ENCODE measurements at places on chromosomes 16 and 17. TPM values are rescaled to one million over a fixed set of nuclear protein-coding genes. Genes with fewer than 3 reads are reported as not detected.

Gene CRYM
- 0.13 TPM for total RNA-seq

DNA sequence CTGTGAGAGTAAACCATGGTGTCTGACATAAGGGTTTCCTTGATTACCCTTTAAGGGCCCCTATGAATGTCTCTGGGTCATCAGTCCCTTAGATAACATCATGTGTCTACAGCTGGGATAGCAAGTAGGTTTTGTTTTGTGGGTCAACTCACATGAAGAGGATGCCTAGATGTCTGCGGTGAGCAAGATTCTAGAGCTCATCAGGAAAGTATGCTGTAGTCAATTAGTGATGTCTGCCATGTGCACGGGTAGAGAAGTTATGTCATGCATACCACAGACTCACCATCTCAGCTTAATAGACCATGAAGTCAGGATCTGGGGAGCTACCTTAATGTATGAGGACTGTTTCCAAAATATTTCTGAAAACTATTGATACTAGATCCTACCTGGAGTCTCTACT lies 57.5 kb downstream of the CDH13 start:
- no peak for DNase-seq
- H3K27me3 ChIP-seq: no peaks in the 10 kb centered on the region
- no peak overlapping the region for H3K27ac ChIP-seq
- H3K36me3 ChIP-seq: no peaks in the 10 kb centered on the region
- H3K4me1 ChIP-seq: no peaks in the 10 kb centered on the region

Gene ZNF319
- 2.2 TPM for total RNA-seq

- H3K4me3 ChIP-seq: no peak overlapping the region
- H3K36me3 ChIP-seq: peaks cover 10% of the 10 kb centered on the region
- DNase-seq: peak; percentile 99
- H3K4me1 ChIP-seq: peaks cover 59% of the 10 kb centered on the region
- no peaks in the 10 kb centered on the region for H3K27me3 ChIP-seq
These were observed 117.4 kb downstream of the HIC1 start for GRCh38 chr17:2172077-2172851.

Gene KRTAP4-3
- not detected for total RNA-seq

DNA sequence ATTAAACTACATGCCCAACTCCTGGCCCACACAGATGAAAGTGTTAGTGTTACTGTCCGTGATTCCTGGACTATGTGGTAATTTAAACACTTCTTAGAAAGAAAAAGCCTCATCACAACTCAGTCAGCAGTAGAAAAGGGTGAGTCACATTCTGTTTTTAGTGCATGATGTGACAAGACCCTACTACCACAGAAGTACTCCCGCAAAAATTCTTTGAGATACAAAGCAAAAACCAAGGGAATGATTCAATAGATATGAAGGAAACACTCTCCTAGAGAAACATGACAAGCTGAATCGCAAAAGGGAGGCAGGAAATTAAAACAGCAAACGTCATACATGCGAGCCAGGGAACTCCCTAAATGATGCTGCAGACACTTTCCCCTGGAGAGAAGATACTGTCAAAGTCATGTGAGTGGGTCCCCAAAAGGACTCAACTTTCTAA lies 14.4 kb downstream of the SNN start:
- peaks cover 53% of the 10 kb centered on the region for H3K4me1 ChIP-seq
- peak overlapping the region; percentile 66 for H3K27ac ChIP-seq
- H3K27me3 ChIP-seq: no peaks in the 10 kb centered on the region
- H3K36me3 ChIP-seq: peaks cover 62% of the 10 kb centered on the region

Gene MED13
- total RNA-seq: 40.6 TPM

GRCh38 chr17:70929226-70929625 lies 759.9 kb downstream of the KCNJ2 start:
- DNase-seq: no peak
- H3K4me1 ChIP-seq: no peaks in the 10 kb centered on the region
- no peak overlapping the region for H3K27ac ChIP-seq
- no peaks in the 10 kb centered on the region for H3K27me3 ChIP-seq

DNA sequence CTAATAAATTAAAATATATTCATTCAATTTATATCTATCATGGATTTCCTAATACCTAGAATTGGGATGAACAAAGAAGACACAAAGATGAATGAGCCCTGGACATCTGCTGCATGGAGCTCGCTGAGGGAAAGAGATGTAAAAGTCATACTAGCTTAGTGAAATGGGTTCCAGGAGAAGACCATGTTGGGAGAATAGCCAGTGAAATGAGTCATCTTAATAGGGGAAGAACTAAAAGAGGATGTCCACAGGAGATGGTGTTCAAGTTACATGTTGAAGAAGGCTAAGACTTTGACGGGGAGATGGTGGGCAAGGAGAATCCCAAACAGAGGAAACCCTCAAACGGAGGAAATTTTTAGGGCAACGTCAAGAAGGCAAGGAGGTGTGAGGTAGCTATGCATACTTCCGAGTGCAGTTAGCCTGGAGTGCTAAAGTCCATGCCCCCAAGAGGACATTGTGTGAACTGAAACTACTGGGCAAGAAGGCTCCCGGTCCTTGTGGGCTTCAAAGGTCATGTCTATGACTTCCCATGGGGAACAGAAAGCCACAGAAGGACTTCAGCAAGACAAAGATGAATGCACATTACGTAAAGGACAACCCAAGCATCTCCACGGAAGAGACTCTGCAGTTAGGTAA lies 220.5 kb upstream of the CDH11 start:
- H3K4me1 ChIP-seq: no peaks in the 10 kb centered on the region
- no peaks in the 10 kb centered on the region for H3K27me3 ChIP-seq
- H3K27ac ChIP-seq: no peak overlapping the region
- no peaks in the 10 kb centered on the region for H3K36me3 ChIP-seq

GRCh38 chr17:36949461-36949927 lies 740 bp downstream of the AATF start:
- H3K36me3 ChIP-seq: peaks cover 26% of the 10 kb centered on the region
- peaks cover 35% of the 10 kb centered on the region for H3K27me3 ChIP-seq
- peak overlapping the region; percentile 96 for H3K27ac ChIP-seq
- peaks cover 16% of the 10 kb centered on the region for H3K4me1 ChIP-seq
- peak overlapping the region; percentile 83 for H3K4me3 ChIP-seq

GRCh38 chr16:10932959-10933710 lies 9.1 kb downstream of the DEXI start:
- H3K27ac ChIP-seq: no peak overlapping the region
- no peaks in the 10 kb centered on the region for H3K27me3 ChIP-seq
- peaks cover 60% of the 10 kb centered on the region for H3K36me3 ChIP-seq
- peaks cover 28% of the 10 kb centered on the region for H3K4me1 ChIP-seq
- no peak for DNase-seq
- no peak overlapping the region for H3K4me3 ChIP-seq

- peaks cover 28% of the 10 kb centered on the region for H3K27me3 ChIP-seq
- H3K4me1 ChIP-seq: peaks cover 11% of the 10 kb centered on the region
- no peaks in the 10 kb centered on the region for H3K36me3 ChIP-seq
- DNase-seq: no peak
These were observed 19.7 kb upstream of the SPPL2C start for GRCh38 chr17:45824901-45825492.

GRCh38 chr16:63005356-63005755 lies 969.1 kb upstream of the CDH8 start:
- H3K4me1 ChIP-seq: no peaks in the 10 kb centered on the region
- DNase-seq: no peak
- H3K4me3 ChIP-seq: no peak overlapping the region
- H3K27me3 ChIP-seq: no peaks in the 10 kb centered on the region
- no peaks in the 10 kb centered on the region for H3K36me3 ChIP-seq
- no peak overlapping the region for H3K27ac ChIP-seq

Gene HES7
- total RNA-seq: 0.27 TPM

- no peaks in the 10 kb centered on the region for H3K4me1 ChIP-seq
- H3K36me3 ChIP-seq: no peaks in the 10 kb centered on the region
- H3K27ac ChIP-seq: no peak overlapping the region
- no peak overlapping the region for H3K4me3 ChIP-seq
- no peak for DNase-seq
These were observed 69.0 kb downstream of the KIF2B start for GRCh38 chr17:53891726-53892125.

DNA sequence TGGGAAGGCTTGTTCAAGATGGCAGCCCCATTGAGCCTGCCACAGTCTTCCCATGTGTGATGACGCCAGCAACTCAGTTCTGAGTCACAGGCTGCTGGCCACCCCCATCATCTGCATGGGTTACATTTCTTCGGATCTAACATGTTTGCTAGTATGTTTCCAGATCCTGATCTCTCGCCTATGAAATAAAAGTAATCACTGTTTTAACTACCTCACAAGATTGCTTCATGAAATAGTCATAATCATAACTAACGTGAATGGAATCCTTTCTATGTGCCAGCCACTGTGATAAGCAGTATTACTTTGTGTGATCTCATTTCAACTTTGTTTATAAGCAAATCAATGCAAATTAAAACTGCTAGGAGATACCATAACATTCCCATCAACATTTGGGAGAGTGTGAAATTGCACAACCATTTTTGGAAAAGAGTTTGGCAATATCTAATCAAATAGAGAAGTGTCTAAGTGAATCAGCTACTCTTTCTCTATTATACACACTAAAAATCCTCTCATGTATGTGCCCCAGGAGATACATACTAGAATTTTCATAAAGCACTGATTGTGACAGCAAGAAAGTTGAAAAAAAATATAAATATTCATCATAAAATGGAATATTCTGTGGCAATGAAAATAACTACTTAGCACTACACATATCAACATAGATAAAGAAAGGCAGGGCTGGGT lies 300.2 kb upstream of the IRX5 start:
- DNase-seq: no peak
- H3K27ac ChIP-seq: no peak overlapping the region
- H3K27me3 ChIP-seq: no peaks in the 10 kb centered on the region
- H3K4me1 ChIP-seq: no peaks in the 10 kb centered on the region
- H3K4me3 ChIP-seq: no peak overlapping the region

- DNase-seq: peak; percentile 83
- no peaks in the 10 kb centered on the region for H3K4me1 ChIP-seq
- no peak overlapping the region for H3K27ac ChIP-seq
- no peaks in the 10 kb centered on the region for H3K27me3 ChIP-seq
- no peak overlapping the region for H3K4me3 ChIP-seq
- no peaks in the 10 kb centered on the region for H3K36me3 ChIP-seq
These were observed 111.4 kb downstream of the UTP18 start for GRCh38 chr17:51371732-51372151.

DNA sequence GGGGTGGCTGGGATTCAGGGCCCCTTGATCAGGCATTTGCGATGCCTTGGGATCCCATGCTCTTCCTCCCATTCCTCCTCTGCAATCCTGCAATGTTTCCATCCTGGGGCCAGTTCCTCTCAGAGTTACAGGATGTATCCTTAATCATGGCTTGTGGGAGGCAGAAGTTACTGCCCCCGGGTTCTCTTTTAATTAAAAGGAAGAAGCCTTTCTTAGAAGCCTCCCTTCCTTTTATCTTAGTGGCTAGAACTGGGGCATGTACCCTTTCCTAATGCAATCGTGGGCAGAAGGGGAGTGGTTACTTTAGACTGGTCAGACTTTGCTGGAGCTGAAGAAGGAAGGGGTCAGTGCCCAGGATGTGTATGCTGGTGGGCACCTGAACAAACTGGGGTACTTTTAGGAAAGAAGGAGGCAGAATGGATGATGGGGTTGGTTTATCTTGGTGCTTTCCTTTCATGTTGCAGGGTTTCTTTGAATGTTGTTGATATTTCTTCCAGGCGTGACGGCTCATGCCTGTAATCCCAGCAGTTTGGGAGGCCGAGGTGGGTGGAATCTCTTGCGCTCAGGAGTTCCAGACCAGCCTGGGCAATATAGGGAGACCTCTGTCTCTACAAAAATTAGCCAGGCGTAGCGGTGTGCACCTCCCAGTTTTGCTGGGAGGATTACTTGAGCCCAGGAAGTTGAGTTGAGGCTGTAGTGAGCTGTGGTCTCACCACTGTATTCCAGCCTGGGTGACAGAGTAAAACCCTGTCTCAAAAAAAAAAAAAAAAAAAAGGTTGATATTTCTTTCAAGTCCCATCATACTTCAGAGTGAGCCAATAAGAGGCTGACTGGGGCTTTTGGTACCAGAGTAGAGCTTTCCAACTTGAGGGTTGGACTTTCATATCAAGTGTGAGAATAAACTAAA lies 13.2 kb upstream of the SPN start:
- no peak for DNase-seq
- no peak overlapping the region for H3K27ac ChIP-seq
- H3K4me1 ChIP-seq: no peaks in the 10 kb centered on the region
- H3K36me3 ChIP-seq: no peaks in the 10 kb centered on the region

DNA sequence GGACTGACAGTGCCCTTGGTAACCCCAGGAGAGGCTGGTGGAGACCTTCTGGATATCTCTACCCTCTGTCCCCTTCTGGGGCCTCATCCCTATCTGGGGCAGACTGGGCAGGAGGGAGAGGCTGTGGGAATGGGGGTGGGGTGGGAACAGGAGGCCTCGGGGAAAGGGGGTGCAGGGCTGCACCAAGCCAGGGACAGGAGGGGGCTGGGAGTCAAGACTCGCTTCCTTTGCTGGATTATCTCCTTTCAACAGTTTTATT lies 24.8 kb downstream of the G6PC3 start:
- H3K36me3 ChIP-seq: peaks cover 31% of the 10 kb centered on the region
- peaks cover 61% of the 10 kb centered on the region for H3K4me1 ChIP-seq
- peak overlapping the region; percentile 99 for H3K27ac ChIP-seq
- H3K27me3 ChIP-seq: no peaks in the 10 kb centered on the region

DNA sequence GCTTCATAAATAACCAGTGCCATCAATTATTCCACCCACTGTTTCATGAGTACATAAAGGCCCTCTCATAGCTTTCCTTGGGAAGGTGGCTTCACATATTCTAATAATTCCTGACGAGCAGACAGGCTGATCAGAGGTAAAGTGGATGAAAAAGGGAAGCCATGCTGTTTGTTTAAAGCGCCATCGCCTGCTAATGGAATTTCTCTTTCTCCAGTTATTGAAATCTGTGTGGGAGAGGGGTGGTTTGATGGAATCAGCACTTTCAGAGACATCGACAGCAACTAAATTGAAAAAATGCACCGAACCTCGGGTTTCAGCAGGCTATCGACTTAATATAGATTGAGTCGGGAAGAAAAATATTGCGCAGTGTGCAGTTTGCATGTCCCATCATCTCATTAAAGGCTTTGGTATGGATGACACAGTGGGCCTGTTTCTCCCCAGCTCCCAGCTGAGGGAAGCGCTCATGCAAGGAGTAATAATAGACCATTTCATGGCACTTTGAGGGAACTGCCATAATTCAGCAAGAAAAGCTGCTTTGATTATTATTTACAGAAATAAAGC lies 472.1 kb downstream of the RBFOX1 start:
- no peak overlapping the region for H3K4me3 ChIP-seq
- no peaks in the 10 kb centered on the region for H3K4me1 ChIP-seq
- H3K36me3 ChIP-seq: no peaks in the 10 kb centered on the region
- H3K27me3 ChIP-seq: no peaks in the 10 kb centered on the region

DNA sequence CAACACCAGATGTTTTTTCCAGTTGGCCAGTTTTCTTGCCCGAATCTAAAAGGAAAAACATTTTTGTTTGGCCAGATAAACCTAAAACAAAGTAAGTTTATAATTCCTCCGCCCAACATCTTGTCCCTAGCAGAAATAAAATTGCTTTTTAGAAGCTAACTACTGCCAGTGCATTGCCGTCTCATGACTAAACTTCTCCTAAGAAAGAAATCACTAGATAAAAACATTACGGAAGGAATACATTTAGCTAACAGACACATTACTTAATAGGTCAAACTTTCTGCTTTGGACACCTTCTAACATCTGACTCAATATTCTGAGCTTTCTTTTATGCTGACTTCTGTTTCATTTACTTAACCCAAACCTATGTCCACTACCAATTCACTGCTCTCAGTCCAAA lies 36.2 kb downstream of the FBXL20 start:
- H3K27me3 ChIP-seq: no peaks in the 10 kb centered on the region
- H3K4me1 ChIP-seq: no peaks in the 10 kb centered on the region
- DNase-seq: peak; percentile 81
- H3K36me3 ChIP-seq: no peaks in the 10 kb centered on the region
- no peak overlapping the region for H3K4me3 ChIP-seq

Gene HSD3B7
- 13.7 TPM for total RNA-seq

All from muscle of leg (tissue), 16 donors.